ENCODE measurements at places on chromosomes 12 and 14.

- DNase-seq: no peak
Measured at GRCh38 chr14:32337759-32338158, 8.7 kb downstream of the AKAP6 start.

- DNase-seq: no peak
Measured at GRCh38 chr12:11927286-11927935, 143.3 kb upstream of the BCL2L14 start.

DNA sequence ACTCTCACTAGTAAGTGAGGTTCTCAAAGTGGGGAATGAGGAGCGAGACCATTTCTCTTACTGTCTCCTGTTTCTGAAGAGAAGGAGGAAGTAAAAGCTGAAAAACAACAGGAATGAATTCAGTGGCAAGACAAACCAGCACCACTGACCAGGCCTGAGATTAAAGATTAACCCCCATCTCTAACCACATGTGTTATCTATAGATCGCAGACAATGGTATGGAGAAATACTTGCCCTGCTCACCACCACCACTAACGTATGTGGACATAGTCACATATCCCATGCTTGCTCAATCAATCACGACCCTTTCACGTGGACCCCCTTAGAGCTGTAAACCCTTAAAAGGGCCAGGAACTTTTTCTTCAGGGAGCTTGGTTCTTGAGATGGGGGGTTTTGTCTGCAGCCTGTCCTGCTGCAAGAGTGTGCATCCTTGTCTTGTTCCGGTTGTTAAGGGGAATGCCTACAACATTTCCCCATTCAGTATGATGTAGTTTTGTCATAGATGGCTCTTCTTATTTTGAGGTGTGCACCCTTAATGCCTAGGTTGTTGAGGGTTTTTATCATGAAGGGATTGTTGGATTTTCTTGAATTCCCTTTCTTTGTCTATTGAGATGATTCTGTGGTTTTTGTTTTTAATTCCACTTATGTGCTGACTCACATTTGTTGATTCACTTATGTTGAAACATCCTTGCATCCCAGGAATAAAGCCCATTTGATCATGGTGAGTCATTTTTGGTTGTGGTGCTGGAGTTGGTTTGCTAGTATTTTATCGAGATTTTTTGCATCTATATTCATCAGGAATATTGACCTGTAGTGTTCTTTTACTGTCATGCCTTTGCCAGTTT lies 698.8 kb upstream of the LMO3 start:
- DNase-seq: no peak

GRCh38 chr12:108302403-108303311 lies 36.5 kb downstream of the CMKLR1 start:
- no peak for DNase-seq

- DNase-seq: no peak
Measured at GRCh38 chr14:90775441-90775840, 40.8 kb downstream of the TTC7B start.

All from foreskin fibroblast (primary cell).